ENCODE measurements at places on chromosomes 2 and 18.

DNA sequence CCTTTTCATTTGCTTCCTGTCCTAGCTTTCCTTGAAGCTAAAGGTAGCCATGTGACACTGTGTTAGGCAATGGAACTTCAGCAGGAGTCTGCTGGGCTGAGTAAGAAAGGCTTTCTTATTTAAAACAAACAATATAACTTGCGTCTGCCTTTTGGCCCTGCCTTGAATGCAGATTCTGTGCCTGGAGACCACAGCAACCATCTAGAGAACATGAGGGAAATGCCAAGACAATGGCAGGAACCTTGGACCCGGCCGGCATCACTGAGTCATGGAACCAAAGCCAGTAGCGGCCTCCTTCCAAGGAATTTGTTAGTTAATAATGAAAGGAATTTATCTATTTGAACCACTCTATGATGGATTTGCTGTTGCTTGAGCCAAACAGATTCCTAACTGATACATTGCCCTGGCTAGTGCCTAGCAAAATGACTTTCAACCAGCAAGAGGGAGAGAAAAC, 207.5 kb upstream of the EPHA4 start:
- DNase-seq, result no peak

- DNase-seq, result no peak
Measured at GRCh38 chr2:63765117-63765516, 76.6 kb upstream of the UGP2 start.

- DNase-seq, result no peak
Measured at GRCh38 chr2:12930391-12930790, 213.7 kb downstream of the TRIB2 start.

DNA sequence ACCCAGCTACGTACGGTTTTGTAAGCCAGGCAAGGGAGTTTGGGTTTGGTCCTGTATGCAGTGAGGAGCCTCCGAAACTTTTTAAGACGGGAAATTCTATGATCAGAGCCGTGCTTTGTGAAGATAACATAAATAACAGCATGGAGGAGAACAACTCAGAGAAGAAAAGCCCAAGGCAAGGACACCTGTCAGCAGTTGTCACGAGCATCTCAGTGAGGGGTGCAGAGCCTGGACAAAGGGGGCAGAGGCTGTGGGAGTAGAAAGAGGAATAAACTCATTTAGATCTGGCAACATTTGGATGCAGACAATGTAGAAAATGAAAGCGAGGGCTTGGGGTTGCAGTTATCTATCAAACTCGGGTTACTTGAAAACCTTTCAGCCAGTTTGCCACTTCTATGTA, 64.5 kb downstream of the CAVIN2 start:
- DNase-seq, result no peak

DNA sequence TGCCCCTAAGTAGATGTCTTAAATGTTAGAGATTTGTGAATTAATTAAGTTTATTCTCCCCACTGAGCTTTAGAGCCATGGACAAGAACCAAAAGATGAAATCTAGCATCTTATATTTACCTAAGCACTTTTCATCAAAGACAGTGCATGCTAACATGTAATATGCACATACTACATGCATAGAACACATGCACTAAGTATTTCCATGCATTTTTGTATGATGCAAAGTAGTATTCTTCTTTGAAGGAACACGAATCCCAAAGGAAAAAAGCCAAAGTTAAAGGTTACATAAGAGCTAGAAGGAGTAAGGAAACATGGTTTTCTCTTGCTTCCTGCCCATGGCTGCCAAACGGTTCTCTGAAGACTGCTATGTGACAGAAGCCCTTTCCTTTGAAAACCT, 15.3 kb downstream of the STAMBP start:
- no peak for DNase-seq

- no peak for DNase-seq
Measured at GRCh38 chr2:37684809-37685208, 13.4 kb upstream of the CDC42EP3 start.

DNA sequence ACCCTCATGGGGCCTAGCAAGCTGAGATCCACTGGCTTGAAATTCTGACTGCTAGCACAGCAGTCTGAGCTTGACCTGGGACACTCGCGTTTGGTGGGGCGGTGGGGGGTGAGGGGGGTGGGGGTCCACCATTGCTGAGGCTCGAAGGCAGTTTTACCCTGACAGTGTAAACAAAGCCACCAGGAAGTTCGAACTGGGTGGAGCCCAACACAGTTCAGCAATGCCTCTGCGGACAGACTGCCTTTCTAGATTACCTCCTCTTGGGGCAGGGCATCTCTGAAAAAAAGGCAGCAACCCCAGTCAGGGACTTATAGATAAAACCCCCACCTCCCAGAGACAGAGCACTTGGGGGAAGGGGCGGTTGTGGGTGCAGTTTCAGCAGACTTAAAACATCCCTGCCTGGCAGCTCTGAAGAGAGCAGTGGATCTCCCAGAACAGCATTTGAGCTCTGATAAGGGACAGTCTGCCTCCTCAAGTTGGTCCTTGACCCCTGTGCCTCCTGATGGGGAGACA, 149.7 kb upstream of the TANK start:
- no peak for DNase-seq

DNA sequence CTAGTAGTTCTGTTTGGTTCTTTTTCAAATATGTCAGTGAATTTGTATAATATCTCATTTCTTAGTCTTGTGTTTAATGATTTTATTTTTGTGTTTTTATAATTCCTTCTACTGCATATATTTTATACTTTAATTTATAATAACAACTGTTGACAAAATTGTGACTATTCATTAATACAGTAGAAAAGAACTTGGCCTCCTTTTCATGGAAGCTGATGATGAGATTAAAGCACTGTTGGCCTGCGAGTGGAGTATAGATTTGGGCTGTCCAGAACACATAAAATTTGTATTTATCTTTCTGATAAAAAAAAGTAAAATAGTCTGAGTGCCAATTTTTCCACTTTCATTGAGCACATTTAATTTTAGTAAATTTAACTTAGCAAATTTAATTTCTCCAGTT, 12.1 kb downstream of the CFLAR start:
- DNase-seq, result no peak

DNA sequence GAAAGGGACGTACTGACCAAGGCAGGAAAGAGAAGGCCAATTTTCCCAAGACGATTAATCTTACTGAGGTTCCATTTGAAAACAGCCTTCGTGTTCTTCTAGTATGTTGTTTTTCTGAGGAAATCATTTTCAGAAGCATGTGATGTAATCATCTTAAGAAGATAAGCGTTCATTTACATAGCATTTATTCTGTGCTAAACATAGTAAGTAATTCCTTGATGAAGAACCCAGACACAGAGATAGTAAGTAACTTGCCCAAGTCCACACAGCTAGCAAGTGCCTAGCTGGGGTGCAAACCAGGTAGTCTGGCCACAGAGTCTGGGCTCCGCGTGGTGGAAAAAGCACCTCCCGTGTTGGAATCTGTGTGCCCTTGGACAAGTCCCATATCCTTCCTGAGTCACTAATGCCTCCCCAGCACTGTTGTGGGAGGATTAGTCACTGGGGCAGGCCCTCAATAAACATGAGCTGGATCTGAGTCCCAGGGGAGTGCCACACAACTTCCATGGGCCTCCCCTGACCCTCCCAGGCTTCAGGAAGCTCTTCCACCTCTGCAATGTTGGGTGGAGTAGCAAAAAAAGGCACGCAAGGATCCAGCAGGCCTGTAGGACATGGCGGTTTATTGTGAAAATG, 26.9 kb upstream of the ASAP2 start:
- DNase-seq, result no peak

GRCh38 chr2:33059471-33060156, 112.9 kb downstream of the LTBP1 start:
- DNase-seq, result no peak

DNA sequence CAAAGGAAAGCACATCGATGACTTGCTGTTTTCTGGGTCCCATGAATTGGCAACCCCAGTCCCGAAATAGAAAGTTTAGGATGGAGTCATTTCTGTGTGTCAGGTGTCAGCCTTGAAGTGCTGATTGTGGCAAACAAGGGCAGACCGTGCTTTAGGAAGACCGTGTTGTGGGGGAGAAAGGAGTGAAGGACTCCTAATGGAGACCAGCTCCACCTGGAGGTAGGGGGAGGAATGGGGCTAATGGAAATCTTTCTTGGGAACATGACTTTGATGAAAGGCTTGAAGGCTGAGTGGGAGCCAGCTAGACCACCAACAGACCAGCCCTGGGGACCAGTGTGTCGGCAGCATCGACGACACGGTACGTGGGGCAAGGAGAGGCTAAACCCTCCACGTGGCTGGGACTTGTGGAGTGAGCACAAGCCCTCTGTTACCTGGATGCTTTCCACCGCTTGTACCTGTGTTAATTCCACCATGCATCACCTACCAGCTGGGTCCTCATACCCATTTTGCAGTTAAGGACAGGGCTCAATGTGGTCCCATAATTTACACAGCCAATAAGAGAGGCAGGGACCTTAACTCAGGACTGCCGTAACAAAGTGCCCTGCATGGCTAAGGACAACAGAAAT, 104.2 kb downstream of the SH3BP4 start:
- peak; percentile 44 for DNase-seq

DNA sequence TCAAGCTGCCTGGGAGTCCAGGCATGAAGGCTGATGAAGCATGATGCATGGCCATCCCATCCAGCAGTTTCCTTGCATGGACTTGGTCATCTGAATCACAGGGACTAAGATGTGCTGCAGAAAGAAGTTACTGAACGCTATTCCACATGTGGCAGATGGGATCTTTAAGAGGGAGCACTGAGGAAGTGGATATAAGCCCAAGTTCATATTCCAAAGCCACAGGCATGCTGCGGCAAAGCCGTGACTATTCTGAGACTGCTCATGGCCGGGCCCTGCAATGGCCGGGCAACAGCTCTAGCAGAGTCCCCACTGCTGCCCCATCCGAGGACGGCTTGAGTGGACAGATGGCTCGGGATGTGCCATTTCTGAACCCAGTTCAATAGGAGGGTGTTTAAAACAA, 61.5 kb downstream of the STPG4 start:
- DNase-seq, result no peak

DNA sequence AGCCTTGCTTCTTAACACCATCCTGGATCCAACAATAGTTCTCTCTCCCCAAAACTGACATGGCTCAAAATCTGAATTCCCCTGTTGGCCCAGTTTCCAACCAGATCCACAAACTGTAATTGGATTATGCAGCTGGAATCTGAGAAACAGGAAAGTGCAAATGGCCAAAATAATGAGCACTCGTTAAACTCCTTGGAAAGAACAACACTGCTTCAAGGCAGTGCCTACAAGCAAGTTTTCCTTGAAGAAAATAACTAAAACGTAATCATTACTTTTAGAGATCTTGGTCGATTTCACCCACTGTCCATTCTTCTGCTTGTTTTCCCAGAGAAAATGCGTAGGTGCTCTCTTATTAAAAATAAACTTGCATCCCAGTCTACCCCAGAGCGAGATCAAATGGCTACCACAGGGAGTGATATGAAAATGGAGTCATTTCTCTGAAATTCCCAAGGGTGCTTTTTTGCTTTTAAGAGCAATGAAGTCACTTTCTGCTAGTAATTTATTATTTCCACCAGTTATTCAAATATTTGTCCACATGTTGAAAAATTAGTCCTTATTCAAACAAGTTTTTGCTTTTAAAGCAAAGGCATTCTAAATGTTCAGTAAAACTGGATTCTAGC, 264.2 kb downstream of the C1D start:
- no peak for DNase-seq

DNA sequence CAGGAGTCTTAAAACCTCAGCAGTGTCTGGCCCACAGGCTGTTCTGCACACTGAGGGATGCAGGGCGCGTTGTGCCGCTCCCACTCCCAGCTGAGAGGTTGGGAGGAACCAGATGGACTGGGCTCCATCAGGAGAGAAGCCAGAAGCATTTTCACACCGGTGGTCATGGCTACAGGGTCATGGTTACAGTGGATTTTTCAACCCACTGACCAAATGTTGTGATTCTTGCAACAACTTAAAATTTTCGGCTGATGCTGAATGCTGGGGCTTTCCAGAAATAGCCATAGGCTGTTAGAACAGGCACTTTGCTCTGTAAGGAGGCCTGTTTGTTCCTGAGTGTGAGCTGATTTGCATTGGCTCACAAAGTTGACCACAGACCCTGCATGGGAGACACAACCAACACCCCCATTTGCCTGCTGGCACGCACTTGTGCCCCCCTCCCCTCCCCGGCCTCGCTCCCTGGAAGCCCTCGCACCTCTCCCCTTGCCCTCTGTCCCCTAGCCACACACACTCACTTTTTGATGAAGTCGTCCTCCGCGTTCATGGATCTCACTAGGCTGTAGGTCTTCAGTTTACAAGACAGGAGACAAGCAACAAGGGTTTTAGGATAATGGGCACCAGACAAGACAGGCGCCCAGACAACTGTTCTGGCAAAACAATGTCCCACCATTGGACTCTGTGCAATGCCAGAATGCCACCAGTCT, 3.4 kb downstream of the LPIN1 start:
- DNase-seq, result peak; percentile 54

- DNase-seq, result no peak
Measured at GRCh38 chr2:26811261-26811660, 25.4 kb downstream of the CENPA start.

DNA sequence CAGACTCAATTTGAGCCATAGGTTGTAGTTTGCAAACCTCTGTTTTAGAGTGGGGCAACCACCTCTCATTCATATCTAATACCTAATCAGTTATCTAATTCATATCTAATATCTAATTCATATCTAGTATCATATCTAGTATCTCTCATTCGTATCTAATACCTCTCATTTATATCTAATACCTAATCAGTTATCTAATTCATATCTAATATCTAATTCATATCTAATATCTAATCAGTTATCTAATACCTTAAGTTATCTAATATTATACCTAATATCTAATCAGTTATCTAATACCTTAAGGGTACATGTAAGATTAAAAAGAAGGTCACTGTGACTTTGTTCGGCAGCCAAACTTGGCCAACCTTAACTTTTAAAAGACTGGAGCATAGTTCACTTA, 403.4 kb upstream of the MMADHC start:
- no peak for DNase-seq

- DNase-seq, result peak; percentile 75
Measured at GRCh38 chr2:28390241-28390745, 2.4 kb upstream of the FOSL2 start.

DNA sequence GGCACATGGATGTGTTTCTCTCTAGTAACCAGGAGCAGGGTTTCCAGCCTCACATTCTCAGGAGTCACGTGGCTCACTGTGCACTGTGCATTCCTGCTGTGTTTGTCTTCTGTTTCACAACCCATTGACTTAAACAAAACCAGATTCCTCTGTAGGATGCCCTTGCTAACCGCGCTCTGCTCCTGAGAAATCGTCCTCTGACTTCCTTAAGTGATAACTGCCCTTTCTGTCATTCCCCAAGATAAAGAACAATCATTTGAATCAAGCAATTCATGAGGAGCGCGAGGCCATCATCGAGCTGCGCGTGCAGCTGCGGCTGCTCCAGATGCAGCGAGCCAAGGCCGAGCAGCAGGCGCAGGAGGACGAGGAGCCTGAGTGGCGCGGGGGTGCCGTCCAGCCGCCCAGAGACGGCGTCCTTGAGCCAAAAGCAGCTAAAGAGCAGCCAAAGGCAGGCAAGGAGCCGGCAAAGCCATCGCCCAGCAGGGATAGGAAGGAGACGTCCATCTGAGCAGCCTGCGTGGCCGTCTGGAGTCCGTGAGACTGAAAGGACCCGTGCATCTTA, 60.2 kb downstream of the RALBP1 start:
- DNase-seq, result peak; percentile 46
